ENCODE measurements at places on chromosomes 16 and 17.
A peak's percentile ranks its signal among the peaks of the same experiment; 100 is the strongest.

GRCh38 chr17:58047376-58048150 is 35.7 kb upstream of the DYNLL2 start:
- DNase-seq = no peak

- DNase-seq = no peak
Observed at GRCh38 chr16:27769561-27770255, 219.8 kb downstream of the KATNIP start.

DNA sequence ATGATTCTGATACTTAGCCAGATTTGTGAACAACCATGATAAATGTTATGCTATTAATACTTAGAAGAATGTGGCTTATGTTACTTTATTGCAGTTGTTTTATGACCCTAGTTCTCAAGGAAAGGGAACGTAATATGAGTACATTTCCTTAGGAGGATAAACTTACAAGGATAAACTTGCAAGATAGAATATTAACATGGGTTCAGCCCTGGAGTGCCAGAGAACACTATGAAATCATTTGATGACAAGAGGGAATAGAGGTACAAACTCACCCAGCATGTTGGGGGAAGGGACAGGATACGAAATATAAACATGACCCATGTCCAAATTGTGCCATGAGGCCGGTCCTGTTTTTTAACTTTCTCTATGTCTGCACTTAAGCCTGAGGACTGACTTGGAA is 13.0 kb upstream of the ABCA5 start:
- DNase-seq = no peak

- no peak for DNase-seq
Observed at GRCh38 chr16:72811876-72812275, 236.1 kb downstream of the ZFHX3 start.

DNA sequence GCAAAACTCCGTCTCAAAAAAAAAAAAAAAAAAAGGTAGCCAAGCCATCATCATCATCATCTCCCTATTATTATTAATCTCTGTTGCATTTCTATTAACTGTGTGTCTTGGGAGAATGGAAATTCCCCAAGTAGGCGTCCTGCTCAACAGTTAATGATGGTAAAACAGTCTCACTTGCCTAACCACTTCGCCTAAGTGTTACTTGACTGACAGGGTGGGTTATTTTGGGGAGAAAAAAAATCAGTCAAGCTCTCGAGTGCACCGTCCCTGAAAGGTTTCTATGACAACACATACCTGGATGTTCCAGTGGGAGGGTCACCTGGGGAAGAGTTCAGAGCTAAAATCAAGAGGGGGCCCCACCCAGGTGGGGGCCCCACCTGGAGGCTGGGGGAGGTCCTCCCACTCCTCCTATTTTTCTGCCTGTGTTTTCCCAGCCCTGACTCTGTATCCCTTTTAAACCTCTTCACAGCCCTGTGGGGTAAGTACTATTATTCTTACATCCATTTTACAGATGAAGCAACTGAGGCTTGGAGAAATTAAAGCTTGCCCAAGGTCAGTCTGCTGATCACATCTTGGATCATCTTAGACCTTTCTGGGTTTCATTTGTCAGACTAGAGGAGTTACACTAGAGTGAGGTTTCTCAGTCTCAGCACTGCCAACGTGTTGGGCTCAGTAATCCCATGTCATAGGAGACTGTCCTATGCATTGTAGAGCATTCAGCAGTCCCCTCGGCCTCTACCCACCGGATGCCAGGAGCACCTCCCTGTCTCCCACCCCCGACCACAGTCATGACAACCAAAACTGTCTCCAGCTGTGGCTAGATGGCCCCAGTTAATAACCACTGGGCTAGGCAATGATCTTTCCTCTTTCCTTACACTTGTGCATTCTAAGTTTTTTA is 11.0 kb upstream of the ABAT start:
- DNase-seq = no peak

DNA sequence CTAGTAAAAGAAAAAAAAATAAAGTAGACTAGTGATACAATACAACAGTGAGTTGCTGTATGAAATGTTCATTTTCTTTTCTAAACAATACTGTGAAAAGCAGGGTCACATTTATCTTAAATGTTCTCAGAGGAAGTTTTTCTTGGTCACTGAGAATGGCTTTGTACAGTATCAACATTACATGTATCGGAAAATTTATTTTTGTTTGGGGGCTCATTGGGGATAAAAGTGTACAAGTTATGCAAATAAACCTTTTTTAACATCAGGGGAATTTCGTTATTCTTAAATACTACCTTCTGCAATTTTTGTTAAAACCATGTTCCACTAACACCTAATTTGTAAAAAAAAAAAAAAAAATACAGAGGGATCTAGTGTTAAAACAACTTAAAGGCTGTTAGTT is 8.7 kb upstream of the ZNF594 start:
- no peak for DNase-seq

GRCh38 chr16:19458722-19459379 is 41.2 kb downstream of the TMC5 start:
- DNase-seq = no peak

DNA sequence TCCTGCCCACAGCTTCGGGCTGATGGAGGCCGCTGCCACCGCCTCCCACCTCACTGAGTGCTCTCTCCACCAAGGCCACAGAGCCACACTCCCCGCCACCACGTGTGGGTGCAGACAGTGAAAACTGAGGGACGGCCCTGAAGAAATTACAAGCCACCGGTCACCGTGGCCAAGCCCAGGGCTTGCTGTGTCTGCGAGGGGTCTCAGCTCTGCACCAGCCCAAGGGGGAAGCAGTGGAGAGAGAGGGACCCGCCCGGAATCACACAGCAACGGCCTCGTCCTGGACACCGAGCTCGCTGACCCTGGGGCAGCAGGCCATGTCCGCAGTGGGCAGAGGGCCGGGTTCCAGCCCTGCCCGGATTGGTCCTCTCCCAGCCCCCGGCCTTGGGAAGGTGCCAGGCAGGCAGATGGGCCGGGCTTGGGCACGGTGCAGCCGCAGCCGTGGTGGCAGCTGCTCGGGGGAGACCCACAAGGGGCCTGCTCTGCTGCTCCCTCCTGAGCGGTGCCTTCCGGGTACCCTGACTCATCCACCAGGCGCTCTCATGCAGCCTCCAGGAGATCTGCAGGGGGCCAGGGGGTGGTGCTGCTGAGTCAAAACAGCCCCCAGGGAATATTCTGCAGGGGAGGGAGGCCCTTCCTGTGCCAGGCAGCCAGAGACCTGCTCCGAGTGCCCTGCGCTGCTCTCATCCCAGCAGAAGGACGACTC is 52.0 kb downstream of the CBFA2T3 start:
- DNase-seq = no peak

DNA sequence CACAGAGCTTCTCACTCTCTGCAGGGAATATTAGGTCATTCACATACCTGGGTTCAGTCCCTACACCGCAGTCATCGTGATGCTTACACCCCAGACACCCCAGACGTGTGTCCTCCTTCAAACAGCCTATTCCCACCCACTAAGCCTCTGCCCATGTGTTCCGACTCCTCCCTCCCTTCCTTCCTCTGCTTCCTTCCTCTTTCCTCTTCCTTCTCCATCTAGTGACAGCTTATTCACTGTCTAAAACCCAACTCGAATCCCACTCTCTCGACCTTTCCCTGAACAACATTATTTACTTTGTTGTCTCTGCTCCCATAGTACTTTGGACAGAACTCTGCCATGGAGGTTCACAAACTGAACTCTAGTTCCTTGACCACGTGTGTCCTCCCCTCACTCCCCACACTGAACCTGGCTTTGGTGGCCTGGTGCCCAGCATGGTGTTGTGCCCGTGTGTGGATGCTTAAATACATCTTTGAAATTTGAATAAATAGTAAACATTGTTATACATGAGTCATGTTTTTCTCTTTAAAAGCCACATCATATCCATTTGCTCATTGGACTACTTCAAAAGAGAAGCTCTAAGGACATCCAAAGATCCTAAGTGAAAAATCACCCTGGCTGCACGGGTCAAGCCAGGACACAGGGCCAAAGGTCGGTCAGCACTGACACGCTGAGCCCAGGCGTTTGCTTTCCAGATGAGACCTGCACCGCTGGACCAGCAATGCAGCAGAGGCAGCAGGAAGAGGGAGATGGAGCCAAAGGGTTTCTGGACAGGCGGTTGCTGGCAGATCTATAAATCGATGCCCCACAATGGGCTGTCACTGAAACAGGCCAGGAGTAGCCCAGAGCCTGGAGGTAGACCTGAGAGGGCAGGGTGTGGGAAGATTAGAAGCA is 14.1 kb upstream of the G6PC1 start:
- no peak for DNase-seq

DNA sequence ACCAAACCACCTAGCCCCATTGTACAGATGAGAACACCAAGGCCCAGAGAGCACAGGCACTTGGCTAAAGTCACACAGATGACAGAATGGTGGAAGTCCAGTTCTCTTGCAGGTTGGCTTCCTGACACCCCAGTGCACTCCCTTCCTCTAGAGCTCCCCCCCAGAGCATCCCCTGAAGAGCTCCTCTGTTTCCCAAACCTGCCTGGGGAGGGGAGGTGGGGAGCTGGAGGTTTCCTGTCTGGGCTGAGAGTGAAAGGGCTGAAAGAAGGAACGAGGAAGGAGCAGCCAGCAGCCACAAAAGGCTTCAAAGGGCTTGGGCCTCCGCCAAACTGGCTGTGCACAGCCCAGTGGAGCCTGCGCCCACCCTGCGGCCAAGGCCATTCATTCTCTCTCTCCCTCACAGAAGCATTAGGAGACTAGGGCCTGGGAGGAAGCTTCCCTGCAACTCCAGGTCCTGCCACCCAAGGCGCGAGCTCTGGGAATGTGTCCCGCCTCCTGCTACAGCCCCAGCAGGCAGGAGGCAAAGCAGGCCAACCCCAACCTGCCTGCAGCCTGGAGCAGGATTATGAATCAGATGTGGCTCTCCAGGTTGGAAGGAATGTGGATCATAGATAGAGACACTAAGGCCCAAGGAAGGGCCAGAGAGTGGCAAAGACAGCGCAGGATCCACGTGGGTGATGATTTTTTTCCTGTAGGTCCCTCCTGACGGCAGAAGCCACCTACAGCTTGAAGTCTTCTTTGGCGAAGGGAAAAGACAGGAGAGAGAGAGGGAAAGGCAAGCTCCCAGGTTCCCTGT is 913 bp downstream of the SLC13A5 start:
- no peak for DNase-seq

DNA sequence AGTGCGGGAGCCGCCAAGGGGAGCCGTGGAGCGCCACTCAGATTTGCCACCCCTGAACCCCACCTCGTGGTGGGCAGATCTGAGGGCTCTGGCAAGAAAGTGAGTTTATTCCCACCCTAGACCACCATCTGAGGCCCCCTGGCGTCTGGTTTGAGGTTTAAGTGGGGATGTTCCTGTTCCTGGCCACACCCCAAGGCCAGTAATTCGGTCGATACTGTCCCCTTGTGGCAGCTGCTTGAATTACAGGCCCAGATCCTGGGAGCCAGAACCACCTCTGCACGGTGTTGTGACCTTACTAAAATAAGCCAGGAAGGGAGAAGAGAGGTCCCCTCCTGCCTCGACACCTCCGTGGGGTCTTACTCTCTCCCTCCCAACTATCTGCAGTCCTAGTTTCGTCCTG is 3.3 kb upstream of the LAT start:
- DNase-seq = no peak

- DNase-seq = no peak
Observed at GRCh38 chr17:81711814-81712467, at the start of gene SLC25A10. SLC25A10 (plus strand) TSS chr17:81712284; CDS start chr17:81712427, 143 bp downstream.

DNA sequence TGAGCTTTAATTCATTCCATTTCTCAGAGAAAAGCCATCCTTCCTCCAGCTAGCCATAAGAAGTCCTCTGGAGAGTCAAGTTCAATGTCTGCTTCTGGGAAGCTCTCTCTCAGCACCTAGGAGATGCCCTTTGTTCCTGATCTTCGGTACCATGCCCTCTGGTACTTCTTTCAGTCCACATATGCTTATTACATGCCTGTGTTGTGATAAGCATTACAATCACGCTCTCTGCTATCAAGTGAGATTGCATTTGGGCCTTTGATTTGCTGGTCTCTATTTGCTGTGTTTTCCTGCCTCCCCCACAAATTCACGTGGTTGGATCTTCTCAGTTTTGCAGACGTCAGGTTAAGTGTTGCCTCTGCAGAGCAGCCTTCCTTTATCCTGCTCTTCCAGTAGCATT is 178.1 kb downstream of the TOX3 start:
- DNase-seq = no peak

- DNase-seq = no peak
Observed at GRCh38 chr16:73369851-73370250, 321.9 kb upstream of the ZFHX3 start.

- no peak for DNase-seq
Observed at GRCh38 chr16:89712274-89712781, 8.4 kb downstream of the VPS9D1 start.

GRCh38 chr16:2835638-2836493 is 5.8 kb downstream of the ZG16B start:
- peak; percentile 67 for DNase-seq

- DNase-seq = no peak
Observed at GRCh38 chr17:49525831-49526741, 31.0 kb downstream of the NGFR start.

DNA sequence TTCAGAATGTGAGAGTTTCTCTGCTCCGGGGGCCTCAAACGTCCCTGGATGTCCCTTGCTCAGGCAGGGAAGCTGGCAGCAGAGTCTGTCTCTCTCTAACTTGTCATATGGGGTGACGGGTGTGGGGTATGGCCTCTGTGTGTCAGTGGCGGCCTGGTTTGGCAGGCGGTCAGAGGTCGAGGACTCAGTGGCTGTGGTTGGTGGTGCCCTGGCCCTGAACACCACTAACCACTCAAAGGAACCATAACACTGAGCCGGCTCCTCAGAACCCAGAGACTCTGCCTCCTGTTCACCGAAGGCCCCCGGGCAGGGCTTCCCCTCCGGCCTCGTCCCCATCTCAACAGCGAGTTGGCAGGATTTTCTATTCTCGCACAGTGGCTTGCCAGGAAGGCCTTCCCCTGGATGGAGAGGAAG is 677 bp downstream of the P2RX1 start:
- no peak for DNase-seq

- DNase-seq = no peak
Observed at GRCh38 chr17:44747566-44747965, 11.2 kb upstream of the ADAM11 start.

DNA sequence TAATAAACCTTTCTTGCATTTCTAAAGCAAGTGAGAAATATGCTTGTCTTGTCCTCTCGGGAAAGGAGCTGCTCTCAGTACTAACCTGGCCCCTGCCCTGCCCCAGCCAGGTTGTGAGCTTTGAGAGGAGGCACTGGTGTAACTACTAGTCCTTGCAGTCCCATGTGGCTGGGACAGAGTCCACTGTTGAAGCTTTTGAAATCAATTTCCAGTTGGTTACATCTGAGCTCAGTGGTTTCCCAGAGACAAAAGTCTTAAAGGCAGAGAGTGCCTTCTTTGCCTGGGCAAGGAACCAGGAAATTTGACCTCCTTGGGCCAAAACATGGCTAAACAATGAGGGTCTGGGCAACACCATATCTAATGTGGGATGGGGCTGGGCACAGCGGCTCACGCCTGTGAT is 48.7 kb downstream of the GSG1L start:
- no peak for DNase-seq

DNA sequence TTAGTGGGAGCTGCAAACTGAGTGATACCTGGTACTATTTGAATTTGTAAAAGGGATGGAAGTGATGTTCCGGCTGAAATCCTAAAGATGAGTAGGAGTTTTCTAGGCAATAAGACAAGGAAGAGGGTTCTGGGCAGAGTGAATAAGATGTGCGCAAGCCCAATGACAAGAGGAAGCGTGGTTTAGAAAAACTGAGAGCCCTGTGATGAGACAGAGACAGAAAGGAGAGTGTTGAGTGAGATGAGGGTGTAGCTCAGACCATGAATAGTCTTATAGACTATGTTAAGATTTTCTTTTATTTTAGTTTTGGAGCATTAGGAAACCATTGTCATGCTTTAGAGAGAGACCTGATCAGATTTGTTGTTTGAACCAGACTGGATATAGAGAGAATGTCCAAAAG is 50.2 kb downstream of the COX10 start:
- DNase-seq = no peak

- no peak for DNase-seq
Observed at GRCh38 chr16:23423496-23424049, 29.4 kb downstream of the COG7 start.
